Kasumi-1 (cell line): ENCODE measurements at places on chromosomes 12 and 14.

DNA sequence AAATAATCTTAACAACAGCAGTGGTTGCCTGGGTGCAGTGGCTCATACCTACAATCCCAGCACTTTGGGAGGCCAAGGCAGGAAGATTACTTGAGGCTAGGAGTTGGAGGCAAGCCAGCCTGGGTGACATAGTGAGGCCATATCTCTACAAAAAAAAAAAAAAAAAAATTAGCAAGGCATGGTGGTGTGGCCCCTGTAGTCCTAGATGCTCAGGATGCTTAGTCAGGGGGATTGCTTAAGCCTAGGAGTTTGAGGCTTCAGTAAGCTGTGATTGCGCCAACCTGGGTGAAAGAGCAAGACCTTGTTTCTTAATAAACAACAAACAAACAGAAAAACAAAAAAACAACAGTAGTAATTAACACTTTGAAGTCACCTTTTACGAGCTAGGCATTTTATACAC, 642 bp upstream of the ACSM4 start:
- DNase-seq: no peak

DNA sequence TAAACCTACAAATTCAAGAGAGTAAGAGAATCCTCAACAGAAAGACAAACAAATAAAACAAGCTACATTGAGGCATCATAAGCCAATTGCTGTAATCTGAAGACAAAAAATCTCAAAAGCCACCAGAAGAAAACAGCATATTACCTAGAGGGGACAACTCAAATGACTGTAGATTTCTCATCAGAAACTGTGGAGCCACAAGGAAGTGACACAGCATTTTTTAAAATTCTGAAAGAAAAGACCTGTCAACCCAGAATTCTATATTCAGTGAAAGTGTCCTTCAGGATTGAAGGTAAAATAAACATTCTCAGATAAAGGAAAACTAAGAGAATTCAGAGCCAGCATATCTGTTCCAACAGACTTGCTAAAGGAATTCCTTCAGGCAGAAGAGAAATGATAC, 147.8 kb upstream of the DHRS4 start:
- DNase-seq: no peak

GRCh38 chr12:110039085-110039807, 9.1 kb downstream of the C12orf76 start:
- DNase-seq: no peak

- no peak for DNase-seq
Measured at GRCh38 chr12:44875417-44875953, 630 bp downstream of the NELL2 start.

- DNase-seq: peak; percentile 80
Measured at GRCh38 chr14:30214461-30215090, 286.9 kb upstream of the PRKD1 start.

DNA sequence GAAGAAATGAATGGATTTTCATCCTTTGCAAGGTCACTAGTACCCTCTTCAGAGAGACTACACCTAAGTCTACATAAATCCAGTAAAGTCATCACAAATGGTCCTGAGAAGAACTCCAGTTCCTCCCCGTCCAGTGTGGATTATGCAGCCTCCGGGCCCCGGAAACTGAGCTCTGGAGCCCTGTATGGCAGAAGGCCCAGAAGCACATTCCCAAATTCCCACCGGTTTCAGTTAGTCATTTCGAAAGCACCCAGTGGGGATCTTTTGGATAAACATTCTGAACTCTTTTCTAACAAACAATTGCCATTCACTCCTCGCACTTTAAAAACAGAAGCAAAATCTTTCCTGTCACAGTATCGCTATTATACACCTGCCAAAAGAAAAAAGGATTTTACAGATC, 40.8 kb downstream of the SPATA7 start:
- no peak for DNase-seq

GRCh38 chr12:103494734-103495468, 867 bp downstream of the C12orf42 start:
- DNase-seq: no peak

GRCh38 chr12:531951-532585, 72.3 kb downstream of the B4GALNT3 start:
- no peak for DNase-seq

GRCh38 chr12:79098530-79098929, 234.0 kb downstream of the SYT1 start:
- DNase-seq: no peak

GRCh38 chr12:79411791-79412190, 279.0 kb downstream of the PAWR start:
- no peak for DNase-seq

DNA sequence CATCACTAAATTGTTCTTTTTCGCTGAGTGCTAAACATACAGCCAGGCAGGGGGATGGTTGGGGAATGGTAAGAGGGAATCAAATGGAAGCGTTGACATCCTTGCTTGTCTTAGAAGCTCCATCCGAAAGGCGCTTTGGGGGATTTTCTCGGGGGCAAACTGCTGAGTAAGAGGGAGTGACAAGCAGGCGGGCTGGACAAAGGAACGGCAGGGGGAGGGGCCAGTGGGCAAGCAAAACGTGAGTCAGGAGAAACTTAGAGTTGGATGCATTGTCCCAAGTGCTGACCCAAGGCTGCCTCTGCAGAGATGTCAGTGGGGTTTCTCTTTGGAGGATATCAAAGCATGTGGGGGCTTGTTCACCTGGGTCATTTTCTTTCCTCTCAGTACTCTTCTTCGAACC, 480.5 kb downstream of the VRK1 start:
- DNase-seq: no peak

DNA sequence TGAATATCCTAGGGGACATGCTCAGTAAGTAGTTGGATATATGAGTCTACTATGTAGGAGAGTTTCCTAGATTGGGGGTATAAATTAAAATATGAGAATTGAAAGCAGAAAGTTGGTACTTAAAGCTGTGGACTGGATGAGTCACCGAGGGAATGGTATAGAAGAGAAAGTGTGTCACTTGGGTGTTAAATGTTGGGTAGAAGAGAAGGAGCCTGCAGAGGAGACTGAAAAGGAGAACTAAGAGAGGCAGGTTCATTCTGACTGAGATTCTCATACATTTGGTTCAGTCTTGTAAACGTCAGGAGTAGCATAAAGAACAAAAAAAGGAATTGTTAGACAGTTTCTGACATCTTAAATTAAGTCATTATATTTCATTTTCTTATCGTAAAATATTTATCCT, 19.9 kb downstream of the LRRC9 start:
- no peak for DNase-seq

GRCh38 chr14:77542421-77543239, 44.0 kb upstream of the ISM2 start:
- DNase-seq: peak; percentile 46

GRCh38 chr12:64192644-64193444, 29.3 kb downstream of the KICS2 start:
- no peak for DNase-seq

GRCh38 chr14:92041203-92041602, 1.3 kb upstream of the TRIP11 start:
- no peak for DNase-seq

DNA sequence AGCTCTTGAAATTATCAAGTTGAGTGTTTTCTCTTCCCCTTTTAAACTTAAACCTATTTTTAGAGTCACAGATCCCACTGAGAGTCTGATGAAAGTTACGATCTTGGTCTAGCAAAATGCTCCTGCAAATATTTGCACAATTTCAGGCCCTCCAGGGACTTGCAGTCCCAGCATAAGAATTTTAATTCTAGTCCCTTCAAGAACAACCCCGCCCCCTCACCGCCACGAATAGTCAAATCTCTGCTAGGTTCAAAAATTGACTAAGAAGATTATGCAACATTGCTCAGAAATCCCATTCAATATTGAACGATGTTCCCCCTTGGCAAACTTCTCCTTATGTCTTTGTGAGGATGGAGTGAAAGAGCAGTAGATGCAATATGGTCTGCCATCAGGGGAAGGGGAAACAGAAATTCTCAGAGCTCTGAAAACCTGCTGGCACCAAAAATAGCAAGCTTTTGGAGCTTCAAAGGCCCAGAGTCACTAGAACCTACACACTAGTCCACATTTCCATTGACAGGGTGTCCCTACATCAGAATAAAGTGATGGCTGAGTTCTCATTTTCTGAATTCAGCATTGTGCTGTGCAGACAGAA, 127.5 kb upstream of the CCDC175 start:
- no peak for DNase-seq

DNA sequence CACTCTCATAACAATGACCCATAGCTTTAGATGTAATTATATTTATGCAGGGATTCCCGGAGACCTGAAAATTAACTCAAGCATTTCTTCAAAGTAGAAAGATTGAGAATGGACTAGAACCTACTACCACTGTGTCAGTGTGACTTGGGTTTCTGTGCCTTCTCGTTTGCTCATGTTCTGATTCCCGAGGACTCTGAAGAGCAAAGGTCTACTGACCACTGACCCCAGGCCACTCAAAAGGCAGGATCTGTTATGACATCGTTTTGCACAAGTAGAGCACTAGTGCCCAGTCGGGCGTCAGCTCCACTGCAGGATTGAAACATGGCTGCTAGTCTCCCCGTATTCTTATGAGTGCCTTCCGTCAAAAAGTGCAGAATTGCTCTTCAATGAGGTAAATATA, 53.8 kb upstream of the DHRS4 start:
- no peak for DNase-seq

DNA sequence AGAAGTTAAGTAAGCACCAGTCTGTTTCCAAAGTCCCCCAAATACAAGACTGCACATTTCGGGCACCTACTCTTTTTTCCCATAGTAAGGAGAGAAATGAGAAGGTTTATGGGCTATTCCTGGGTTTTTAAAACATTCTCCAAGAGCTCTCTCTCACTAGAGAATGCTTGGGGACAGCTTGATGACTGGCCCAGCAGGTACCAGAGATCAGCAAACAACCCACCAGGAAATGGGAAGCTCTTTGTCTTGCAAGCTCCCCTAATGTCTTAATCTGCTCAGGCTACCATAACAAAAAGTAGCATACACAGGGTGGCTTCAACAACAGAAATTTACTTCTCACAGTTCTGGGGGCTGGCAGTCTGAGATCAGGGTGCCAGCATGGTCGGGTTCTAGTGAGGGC, 41.8 kb upstream of the CRY1 start:
- DNase-seq: no peak

- no peak for DNase-seq
Measured at GRCh38 chr12:92740411-92740810, 37.6 kb downstream of the PLEKHG7 start.

GRCh38 chr12:57896115-57896433, 45.3 kb upstream of the ATP23 start:
- no peak for DNase-seq

DNA sequence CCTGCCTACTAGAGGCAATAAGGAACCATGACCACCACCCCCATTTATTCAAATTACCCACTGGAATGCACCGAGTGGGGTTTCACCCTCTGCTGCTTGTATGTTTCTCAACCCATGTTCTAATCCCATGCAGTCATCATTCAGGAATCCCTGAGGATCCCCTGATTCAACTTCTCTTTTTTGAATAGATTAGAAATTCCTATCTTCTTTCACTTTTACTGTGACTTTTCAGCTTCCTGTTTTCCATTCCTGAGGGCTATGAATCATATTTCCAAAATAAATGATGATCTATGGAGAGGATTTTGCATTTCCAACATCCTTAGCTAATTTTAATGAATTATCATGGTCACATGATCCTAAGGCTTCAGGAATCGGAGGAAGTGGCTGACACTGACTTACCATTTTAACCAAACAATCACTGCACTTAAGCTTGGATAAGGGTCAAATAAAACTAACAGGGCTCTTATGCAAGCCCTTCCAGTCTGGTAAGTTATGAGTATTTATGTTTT, 19.4 kb upstream of the P2RX4 start:
- DNase-seq: peak; percentile 40

- DNase-seq: no peak
Measured at GRCh38 chr14:28661171-28661772, 105.3 kb upstream of the FOXG1 start.

DNA sequence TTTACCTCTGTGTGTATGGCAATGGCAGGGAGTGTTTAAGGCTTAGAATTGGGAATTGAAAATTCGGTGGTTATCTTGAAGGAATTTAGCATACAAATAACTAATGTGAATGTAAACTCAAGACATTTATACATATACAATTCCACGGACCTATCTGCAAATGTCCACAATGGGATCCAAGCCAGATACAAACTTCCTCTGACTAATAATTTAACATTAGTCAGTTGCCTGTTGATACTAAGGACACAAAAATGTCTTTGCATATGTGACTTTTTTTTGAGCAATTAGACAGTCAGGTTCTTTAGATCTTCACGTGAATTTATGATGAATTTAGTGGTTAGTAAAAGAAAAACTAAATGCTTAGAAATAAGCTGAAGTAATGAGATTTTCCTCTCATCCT, 40.5 kb downstream of the ESR2 start:
- DNase-seq: no peak

DNA sequence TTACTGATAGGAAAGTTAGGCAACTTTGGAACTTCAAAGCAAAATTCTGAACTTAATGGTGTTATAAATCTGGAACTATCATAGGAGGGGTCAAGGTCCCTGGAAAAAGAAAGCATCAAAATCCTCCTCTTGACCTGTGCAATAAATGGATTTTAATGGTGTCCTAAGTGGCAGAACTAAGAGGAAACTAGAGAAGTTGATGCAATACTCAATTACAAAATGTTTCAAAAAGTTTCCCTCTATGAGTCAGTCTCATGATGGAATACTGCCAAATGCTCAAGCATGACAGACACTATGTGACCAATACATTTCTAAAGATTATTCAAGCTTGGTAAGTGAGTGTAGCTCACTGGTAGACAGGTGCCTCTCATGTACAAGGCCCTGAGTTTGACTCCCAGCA, 47.7 kb upstream of the ERGIC2 start:
- DNase-seq: peak; percentile 68

DNA sequence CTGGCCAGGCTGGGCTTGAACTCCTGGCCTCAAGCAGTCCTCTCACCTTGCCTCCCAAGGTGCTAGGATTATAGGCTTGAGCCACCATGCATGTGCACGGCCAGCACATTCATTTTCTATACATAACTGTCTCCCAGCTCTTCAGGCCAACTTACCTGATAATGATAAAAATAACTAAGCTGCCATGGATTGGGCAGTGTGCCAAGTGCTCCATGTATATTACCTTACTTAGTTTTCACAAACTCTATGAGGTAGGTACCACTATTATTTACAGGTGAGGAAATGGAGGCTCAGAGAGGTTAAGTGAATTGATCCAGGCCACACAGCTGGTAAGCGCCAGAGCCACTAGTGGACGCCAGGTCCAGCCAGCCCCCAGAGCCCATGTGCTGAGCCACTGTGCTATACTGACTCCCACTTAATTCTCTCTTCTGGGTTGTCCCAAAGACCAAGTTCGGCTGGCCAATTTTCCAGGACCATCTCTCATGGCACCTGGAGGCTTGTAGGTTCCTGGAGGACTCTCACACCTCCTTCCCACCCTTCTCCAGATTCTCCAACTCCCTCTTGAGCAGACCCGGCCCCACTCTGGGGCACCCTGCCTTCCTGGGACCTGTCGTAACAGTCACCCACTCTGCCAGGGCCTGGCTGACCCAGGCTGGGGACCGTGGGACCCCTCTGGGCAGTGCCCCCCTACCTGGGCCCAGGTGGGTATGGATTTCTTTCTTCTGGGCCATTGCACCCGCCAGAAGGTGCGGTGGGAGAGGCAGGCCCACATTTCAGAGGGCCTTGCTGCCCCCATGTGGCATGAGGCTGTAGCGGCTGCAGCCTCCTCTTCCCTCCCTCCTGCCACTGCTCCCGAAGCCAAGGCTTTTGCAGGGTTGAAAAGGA, 30.2 kb upstream of the CIPC start:
- peak; percentile 64 for DNase-seq

GRCh38 chr14:72603639-72604038, 290.3 kb downstream of the DPF3 start:
- no peak for DNase-seq

GRCh38 chr14:39554576-39554975, 122.3 kb upstream of the FBXO33 start:
- no peak for DNase-seq

- peak; percentile 77 for DNase-seq
Measured at GRCh38 chr12:11719678-11720099, 70.2 kb downstream of the ETV6 start.
